Endothelial cell of umbilical vein (primary cell): ENCODE measurements at places on chromosomes 6 and 20. TPM values are rescaled to one million over a fixed set of nuclear protein-coding genes. Genes with fewer than 3 reads are reported as not detected.

- H3K36me3 ChIP-seq = no peaks in the 10 kb centered on the region
- H3K4me1 ChIP-seq = no peaks in the 10 kb centered on the region
- no peak overlapping the region for H3K27ac ChIP-seq
- DNase-seq = no peak
- H3K4me3 ChIP-seq = no peak overlapping the region
Observed at GRCh38 chr20:46286977-46287376, 21.3 kb downstream of the CDH22 start.

DNA sequence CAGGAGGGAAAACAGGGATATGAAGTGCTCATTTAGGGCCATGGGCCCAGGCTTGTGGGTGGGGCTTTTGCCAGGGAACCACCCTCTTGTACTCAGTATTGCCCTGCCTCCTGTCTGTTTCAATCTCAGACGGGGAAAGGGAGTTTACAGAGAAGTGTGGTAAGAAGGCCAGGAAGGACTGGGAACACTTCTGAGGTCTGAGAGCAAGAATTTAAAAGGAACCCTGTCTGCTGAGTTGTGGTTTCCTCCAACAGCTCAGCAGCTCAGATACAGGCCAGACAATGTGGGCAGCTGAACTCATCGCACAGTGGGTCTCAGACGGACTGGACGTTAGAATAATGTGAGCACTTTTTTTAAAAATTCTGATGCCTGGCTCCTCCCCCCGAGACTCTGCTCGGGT, 354.1 kb upstream of the ARID1B start:
- no peaks in the 10 kb centered on the region for H3K36me3 ChIP-seq
- DNase-seq = no peak
- H3K27me3 ChIP-seq = no peaks in the 10 kb centered on the region
- H3K4me1 ChIP-seq = no peaks in the 10 kb centered on the region
- H3K27ac ChIP-seq = no peak overlapping the region

GRCh38 chr20:63054103-63054474, 47.3 kb upstream of the BHLHE23 start:
- peaks cover 4% of the 10 kb centered on the region for H3K27me3 ChIP-seq
- no peak overlapping the region for H3K4me3 ChIP-seq
- H3K36me3 ChIP-seq = no peaks in the 10 kb centered on the region
- no peak for DNase-seq

DNA sequence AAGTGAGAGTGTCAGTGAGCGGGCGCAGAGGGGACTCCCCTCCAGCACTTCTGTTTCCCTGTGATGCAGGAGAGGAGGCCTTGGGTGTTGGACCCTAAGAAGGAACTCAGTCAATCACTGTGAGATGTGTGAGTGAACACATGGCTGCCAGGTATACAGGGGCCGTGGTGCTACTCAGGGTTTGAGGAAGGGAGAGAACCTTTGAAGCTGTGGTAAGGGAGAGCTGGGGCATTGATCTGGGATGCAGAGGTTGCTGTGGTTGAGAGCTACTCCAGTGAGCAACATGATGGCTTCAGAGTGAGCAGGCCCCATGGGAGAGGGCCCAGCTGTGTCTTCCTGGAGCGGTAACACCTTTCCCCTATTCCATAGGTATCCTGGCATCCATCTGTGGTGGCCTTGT, 99.2 kb downstream of the SLC22A3 start:
- H3K36me3 ChIP-seq = no peaks in the 10 kb centered on the region
- no peak overlapping the region for H3K27ac ChIP-seq
- no peak for DNase-seq
- no peaks in the 10 kb centered on the region for H3K4me1 ChIP-seq
- H3K27me3 ChIP-seq = no peaks in the 10 kb centered on the region

DNA sequence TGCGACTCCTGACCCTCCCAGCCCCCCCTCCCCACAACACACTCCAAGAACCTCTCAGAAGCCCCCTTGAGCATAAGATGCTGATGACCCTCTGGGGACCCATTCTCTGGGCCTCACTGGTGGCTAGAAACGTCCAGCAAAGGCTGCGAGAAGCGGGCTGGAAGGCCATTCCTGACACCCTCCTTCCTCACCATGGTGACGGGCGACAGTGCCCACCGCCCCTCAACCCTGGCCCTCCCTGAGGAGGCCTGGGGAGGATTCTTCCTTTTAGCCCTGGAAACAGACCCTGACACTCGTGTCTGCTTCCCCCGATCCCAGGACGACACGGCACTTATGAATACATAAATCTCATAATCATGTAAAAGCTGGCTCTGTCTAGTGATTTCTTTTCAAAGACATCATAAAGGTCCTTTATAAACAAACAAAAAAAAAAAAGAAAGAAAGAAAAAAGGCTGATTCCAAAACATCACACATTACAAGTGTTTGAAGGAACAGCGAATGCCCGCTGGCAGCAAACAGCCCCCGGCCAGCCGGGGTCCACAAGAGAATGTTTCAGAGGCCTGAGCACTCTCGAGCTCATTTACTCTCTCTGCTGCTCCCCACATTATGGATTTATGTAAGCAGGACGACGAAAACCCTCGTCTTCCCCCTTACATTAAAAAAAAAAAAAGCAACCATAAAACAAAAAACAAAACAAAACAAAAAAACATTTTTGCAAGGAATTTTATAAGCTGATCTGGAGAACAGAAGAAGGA, 40.7 kb downstream of the PREX1 start:
- DNase-seq = no peak
- H3K27ac ChIP-seq = no peak overlapping the region
- H3K27me3 ChIP-seq = no peaks in the 10 kb centered on the region
- peaks cover 18% of the 10 kb centered on the region for H3K4me1 ChIP-seq

DNA sequence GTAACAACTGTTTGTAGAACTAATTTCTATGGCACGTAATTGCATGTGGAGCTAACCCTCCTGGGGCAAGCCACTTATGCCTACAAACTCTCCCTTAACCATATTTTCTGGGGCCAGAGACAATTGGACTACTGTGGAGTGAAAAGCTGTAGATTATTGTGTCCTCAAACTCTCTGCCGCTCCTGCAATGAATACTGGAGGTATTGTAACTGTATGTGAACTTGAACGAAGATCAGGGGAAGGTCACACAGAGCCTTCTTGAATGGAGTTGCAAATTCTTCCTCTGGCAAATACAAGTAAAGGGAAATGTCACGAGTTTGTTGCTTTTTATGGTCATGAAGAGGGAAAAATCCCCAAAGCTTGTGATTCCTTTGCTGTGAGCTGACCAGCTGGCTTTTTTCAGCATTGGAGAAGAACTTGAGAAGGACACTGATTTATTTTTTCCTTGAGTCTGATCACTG, 18.2 kb downstream of the AKAP12 start:
- H3K36me3 ChIP-seq = no peaks in the 10 kb centered on the region
- no peak overlapping the region for H3K4me3 ChIP-seq
- no peak overlapping the region for H3K27ac ChIP-seq
- no peaks in the 10 kb centered on the region for H3K27me3 ChIP-seq
- DNase-seq = no peak
- peaks cover 9% of the 10 kb centered on the region for H3K4me1 ChIP-seq

- no peaks in the 10 kb centered on the region for H3K36me3 ChIP-seq
- no peaks in the 10 kb centered on the region for H3K4me1 ChIP-seq
- DNase-seq = no peak
- no peak overlapping the region for H3K4me3 ChIP-seq
Observed at GRCh38 chr6:169326067-169326799, 72.6 kb upstream of the THBS2 start.

DNA sequence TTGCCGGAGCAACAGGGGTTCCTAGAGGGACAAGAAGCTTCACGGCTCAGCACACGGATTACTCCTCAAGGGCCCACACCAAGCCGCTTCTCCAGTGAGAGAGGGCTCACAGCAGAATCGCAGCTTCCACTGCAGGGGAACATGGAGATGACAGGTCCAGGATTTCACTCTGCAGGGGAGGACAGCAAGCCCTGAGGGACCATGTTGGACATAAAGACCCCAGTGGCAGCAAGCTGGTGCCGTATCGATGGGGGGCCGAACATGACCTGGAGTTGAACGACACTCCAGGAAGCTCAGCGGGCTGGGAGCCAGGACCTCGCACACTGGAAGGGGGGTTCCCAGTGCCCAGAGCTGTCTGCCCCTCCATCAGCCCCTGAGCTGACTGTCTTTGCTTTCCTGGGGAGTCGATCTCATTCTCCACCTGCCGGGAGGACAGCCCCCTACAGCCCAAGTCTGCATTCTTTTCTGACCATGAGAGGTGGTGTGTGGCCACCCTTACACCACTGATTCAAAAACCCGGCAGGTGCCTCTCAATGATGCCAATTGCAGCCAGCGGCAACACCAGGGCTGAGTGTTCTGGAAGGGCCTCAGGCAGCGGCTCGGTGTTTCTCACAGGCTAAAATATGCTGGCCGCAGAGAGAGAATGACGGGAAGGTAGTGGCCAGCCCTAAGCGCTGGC, 194.5 kb upstream of the CDH4 start:
- H3K4me1 ChIP-seq = no peaks in the 10 kb centered on the region
- no peaks in the 10 kb centered on the region for H3K27me3 ChIP-seq
- H3K27ac ChIP-seq = no peak overlapping the region
- no peak overlapping the region for H3K4me3 ChIP-seq
- DNase-seq = no peak

- no peaks in the 10 kb centered on the region for H3K27me3 ChIP-seq
- H3K4me1 ChIP-seq = no peaks in the 10 kb centered on the region
- no peak overlapping the region for H3K27ac ChIP-seq
Observed at GRCh38 chr6:14282854-14283505, 165.4 kb downstream of the CD83 start.

DNA sequence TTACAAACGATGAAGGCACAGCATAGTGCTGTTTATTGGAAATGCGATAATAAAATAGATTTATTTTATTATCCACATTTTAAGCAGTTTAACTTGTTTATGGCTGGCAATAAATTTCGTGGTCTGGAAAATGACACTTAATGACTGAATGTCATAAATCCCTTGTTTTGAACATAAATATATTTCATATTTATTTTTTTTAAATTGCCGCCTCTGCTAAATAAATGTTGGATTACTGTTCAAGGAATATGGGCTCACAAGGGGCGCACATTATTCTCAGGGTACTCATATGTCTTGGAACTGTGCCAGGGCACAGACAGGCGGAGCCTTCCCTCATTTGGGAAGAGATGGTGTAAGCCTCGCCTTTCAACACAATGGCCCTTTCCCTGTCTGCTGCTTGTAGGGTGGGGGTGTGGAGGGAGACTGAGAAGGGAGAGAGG, 134.3 kb downstream of the PXDC1 start:
- H3K27ac ChIP-seq = no peak overlapping the region
- peaks cover 3% of the 10 kb centered on the region for H3K27me3 ChIP-seq
- no peak for DNase-seq

DNA sequence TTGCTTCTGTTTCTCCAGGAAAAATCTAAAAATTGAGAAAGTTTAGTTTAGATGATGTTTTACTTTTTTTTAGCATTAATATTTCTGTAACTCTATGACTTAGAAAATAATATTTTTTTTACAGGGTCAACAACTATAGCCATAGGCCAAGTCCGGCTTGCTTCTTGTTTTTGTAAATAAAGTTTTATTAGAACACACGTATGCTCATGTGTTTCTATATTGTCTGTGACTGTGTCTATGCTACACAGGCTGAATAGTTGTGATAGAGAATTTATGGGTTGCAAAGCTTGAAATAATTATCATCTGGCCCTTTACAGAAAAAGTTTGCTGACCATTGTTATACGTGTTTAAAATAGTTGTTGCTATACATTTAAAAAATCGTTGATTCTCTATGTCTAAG, 399.2 kb downstream of the EPM2A start:
- H3K27me3 ChIP-seq = no peaks in the 10 kb centered on the region
- no peak overlapping the region for H3K27ac ChIP-seq
- DNase-seq = no peak
- H3K4me3 ChIP-seq = no peak overlapping the region

- no peaks in the 10 kb centered on the region for H3K36me3 ChIP-seq
- H3K27ac ChIP-seq = no peak overlapping the region
- no peak for DNase-seq
Observed at GRCh38 chr20:63443606-63444395, 28.7 kb downstream of the KCNQ2 start.

- no peaks in the 10 kb centered on the region for H3K4me1 ChIP-seq
- H3K27me3 ChIP-seq = no peaks in the 10 kb centered on the region
- no peaks in the 10 kb centered on the region for H3K36me3 ChIP-seq
- DNase-seq = no peak
- H3K27ac ChIP-seq = no peak overlapping the region
- H3K4me3 ChIP-seq = no peak overlapping the region
Observed at GRCh38 chr6:111854683-111855082, 18.6 kb downstream of the FYN start.

DNA sequence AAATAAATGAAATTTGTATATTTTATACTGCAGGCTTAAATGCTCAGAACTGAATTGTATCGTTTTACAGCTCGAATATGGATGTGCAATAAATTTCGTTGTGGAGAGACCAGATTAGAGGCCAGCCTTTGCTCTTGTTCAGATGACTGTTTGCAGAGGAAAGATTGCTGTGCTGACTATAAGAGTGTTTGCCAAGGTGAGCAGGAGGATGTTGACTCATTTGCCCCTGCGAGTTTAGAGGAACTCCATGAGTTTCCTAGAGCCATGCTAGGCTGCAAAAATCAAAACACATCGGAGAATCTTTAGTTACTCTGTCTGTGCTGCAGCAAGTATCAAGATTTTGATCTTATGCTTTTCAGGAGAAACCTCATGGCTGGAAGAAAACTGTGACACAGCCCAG, 15.4 kb downstream of the ENPP3 start:
- no peak overlapping the region for H3K27ac ChIP-seq
- peak; percentile 37 for DNase-seq
- H3K4me1 ChIP-seq = peaks cover 4% of the 10 kb centered on the region
- no peaks in the 10 kb centered on the region for H3K36me3 ChIP-seq
- no peak overlapping the region for H3K4me3 ChIP-seq

The SPAG4 gene
- total RNA-seq = 3.7 and 7.2 TPM in 2 replicates

The NHLRC1 gene
- 2.2 and 2.3 TPM in 2 replicates for total RNA-seq

The KCNK16 gene
- total RNA-seq = not detected in 2 replicates

The COL9A3 gene
- total RNA-seq = 0.60 and 0.76 TPM in 2 replicates

The DEK gene
- total RNA-seq = 118 and 120 TPM in 2 replicates

The MEP1A gene
- not detected in 2 replicates for total RNA-seq

The LIN28B gene
- total RNA-seq = not detected in 2 replicates

The GINS1 gene
- total RNA-seq = 19.4 and 26.3 TPM in 2 replicates
